ENCODE measurements at places on chromosomes 2 and 18.

DNA sequence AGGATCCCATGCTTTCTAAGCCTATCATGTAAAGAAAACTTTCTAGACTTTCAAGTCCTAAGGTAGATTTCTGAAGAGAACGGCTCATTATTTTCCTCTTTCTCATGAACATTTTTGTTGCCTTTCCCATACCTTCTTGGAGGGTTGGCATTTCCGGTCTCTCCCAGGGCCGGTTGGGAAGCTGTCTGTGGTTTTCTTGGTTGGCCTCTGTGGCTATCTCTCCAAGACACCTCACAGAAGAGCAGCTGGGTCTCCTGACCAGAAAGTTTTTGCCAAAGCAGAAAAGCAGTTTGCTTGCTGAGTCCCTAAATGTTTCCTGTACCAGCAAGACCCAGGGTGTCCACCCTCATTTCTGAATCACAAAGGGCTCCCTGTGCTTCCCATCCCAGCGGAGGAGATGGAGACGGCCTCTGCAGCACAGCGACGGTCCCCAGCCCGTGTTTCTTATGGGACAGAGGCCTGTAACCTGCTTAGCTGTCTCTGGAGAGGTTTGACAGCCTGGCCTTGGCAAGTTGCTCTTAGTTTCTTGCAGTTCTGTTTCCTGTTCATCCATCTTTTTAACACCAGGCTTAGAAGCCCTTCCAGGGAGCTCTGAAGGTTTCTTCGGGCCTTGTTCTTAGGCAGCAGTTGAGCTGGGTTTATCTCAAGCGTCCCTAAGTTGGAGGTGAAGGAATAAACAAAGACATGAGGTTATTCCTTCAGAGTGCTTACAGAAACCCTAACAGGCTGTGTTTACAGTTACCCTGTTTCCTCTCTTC, 39.8 kb downstream of the GREB1 start:
- peak; percentile 75 for DNase-seq

DNA sequence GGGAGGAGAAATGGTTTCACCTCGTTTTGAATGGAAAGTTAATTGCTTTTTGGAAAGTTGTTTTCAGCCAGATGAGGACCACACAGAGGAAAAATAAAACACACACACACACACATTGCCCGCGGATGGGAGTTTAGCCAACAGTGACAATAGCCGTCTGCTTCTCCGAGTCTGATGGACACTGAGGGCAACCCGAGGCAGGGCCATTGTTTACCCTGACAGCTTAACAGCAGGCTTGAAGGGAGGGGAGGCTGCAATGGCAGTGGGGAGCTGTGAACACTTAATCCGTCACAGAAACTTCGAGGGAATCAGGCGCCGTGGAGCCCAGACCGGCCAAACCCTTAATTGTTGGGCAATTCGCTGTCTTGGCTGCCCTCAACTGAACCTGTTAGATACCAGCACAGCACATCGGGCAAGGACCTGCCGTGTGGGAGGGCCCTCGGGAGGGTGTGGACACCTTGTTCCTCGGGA, 145.9 kb downstream of the ACKR3 start:
- DNase-seq = no peak

- DNase-seq = peak; percentile 93
These were observed 169.2 kb downstream of the METTL4 start for GRCh38 chr18:2402084-2402483.

- no peak for DNase-seq
These were observed 54.4 kb downstream of the ANKMY1 start for GRCh38 chr2:240503375-240503774.

DNA sequence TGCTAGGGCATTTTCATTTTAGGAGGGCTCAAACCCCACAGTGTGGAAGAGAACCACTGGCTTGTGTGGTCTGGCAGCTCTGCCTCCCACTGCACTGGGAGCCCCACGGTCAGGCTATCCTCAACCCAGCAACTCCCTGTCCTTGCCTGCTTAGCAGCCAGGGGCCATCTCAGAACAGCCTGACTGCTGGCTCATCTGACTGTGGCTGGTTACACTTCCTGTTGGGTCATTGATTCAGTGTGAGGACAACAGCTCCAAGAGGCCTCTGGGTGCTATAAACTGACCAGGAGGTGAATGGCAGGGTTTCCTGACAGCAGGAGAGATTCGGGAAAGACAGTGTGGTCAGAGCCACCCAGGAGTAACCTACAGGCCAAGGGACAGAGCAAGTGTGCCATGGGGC, 40.1 kb downstream of the AMER3 start:
- DNase-seq = no peak

DNA sequence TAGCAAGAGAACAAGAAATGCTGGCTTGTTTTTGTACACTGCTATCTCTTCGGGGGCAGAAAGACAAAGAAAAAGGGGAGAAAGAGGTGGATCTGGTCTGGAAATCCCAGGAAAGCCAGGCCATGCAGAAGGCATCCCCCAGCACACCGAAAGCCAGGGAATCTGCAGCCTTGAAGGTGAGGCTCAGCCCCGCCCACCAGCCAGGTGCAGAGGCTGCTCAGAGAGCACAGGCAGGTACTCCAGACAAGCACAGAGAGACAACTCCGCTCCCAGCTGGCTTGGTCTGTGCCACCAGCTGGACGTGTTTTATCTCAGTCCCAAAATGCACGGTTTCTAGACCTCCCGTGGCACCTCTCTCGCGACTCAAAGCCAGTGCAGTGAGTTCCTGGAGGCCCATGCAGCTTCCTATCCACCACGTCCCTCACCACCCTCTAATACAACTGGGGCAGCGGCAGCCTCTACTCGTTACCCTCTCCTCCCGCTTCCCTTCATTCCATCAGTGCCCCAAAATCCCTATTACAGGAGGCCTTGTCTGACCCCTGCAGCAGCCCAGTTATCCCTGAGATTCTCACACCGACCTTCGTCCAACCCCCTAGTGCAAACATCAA, 62.8 kb downstream of the HDAC4 start:
- DNase-seq = no peak

GRCh38 chr2:128486640-128487375, 168.1 kb upstream of the HS6ST1 start:
- no peak for DNase-seq

DNA sequence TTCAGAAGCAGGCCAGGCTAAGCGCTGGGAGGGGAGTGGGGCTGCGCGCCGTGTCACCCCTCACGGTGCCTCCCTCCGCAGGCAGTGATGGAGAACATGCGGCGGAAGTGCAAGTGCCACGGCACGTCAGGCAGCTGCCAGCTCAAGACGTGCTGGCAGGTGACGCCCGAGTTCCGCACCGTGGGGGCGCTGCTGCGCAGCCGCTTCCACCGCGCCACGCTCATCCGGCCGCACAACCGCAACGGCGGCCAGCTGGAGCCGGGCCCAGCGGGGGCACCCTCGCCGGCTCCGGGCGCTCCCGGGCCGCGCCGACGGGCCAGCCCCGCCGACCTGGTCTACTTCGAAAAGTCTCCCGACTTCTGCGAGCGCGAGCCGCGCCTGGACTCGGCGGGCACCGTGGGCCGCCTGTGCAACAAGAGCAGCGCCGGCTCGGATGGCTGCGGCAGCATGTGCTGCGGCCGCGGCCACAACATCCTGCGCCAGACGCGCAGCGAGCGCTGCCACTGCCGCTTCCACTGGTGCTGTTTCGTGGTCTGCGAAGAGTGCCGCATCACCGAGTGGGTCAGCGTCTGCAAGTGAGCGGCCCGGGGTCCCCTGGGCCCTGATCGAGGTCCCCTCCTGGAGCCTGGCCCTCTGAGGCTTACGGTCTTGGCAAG, 12.2 kb downstream of the WNT10A start:
- DNase-seq = peak; percentile 77

DNA sequence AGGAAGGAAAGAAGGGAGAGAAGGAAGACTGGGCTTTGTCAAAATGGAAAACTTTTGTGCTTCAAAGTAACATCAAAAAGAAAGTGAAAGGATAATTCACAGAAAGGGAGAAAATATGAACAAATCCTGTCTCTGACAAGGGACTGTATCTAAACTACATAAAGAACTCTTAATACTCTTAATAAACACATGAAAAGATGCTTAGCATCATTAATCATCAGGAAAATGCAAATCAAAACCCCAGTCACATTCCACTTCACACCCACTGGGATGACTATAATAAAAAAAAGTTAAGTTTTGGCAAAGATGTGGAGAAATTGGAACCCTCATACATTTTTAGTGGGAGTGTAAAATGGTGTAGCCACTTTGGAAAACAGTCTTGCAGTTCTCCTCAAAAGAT, 11.8 kb upstream of the ZFP36L2 start:
- peak; percentile 31 for DNase-seq

GRCh38 chr2:196729418-196729817, 70.1 kb downstream of the GTF3C3 start:
- DNase-seq = no peak

- peak; percentile 76 for DNase-seq
These were observed 321.9 kb downstream of the RAD51AP2 start for GRCh38 chr2:17196380-17196779.

GRCh38 chr2:64111426-64111825, 32.8 kb downstream of the PELI1 start:
- no peak for DNase-seq

DNA sequence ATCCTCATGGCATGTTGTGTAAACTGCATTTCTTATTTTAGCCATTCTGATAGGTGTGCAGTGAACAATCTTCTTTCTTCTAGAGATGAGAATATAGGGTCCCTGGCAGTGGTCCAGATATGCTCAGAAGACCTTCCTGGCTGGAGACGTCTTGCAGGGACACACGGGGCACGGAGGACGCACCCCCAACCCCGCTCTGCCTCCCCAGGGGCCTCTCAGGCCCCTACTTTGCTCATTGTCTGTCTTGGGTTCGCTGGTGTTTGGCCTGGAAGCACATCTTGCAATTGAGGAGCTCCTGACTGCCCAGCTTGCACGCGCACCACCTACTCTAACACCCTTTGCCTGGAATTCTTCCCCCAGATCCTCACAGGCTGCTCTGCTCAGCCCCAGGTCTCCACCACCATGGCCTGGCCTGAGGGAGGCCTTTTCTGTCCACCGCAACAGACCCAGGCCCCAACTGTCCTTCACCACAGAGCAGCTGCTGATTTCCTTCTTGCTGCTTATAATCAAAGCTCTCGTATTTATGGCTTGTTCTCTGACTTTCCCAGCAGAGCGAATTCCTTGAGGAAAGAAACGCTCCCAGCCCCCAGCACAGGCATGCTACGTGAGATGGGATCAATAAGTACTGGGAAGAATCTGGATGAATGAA, 295.9 kb upstream of the HDAC4 start:
- no peak for DNase-seq

DNA sequence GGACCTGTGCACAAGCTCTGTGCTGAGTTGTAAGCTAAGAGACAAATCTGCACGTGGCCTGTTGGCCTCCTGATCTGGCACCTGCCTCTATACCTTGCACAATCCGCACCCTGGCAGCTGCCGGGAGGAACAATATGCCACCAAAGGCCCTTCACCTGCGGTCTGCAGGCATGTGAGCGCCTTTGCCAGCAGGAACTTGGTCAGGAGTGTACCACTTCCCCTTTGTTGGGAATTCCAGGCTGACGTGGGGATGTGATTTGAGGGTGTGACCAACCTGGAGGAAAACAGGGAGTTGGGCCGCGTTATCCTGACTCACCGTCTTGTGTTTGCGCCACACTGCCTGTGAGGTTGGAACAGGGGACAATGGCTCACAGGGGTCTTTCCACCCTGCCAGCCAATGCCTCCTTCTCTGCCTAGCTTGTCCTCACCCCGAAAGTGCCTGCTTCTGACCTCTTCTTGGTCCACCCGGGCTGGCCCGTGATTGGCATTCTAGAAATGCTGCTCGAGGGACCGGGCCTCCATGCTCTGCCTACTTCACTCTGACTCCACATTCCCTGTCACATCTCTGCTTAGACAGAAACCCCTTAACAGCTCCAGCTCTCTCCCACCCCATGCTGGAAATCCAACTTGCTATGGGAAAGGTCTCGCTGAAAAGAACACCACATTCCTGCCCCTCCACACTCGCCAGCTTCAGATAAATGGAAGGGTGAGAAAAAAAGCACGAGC, 67.1 kb upstream of the MAP4K4 start:
- no peak for DNase-seq

DNA sequence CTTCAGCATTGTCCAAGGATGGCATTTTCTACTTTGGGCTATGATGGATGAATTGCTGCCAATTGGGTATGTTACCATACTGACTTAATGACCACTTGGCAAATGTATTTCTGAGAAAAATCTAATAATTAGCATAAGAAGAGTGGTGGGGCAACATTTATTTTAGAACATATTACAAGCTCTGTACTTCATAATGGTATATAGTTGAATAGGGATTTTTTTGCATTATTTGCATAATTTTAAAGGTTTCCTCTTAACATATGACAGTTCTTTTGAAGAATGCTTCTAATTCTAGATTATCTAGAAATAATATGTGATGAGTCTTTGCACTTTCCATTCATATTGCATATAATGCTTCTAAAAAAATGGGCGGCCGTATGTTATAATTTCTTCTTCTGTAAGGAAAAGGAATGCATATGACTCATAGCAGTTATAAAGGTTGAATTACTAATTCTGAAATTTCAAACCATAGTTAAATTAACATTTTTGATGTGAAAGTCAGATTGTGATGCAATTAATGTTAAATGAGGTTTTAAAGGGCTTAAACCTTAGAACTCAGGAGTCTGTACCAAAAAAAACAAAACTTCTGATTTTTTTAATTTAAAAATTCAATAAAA, 1652.3 kb upstream of the SLC39A10 start:
- DNase-seq = no peak

- no peak for DNase-seq
These were observed 86.2 kb downstream of the MCFD2 start for GRCh38 chr2:46829231-46829995.

DNA sequence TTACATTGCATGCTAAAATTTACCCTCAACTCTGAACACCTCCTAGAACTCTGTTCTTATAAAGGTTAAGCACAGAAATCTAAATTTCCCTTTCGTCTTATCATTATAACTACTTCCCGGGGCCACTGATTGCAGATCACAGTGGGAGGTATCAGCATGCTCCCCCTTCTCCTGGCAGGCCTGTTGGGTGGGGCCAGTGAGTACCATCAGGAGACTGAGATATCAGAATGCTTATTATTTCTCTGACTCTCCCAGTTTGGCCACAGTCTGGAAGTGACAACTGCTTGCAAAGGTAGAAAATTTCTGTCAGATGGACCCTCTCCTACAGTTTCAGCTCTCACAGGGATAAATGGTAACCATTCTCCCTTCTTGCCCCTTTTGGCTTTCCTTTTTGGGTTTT, 62.6 kb downstream of the DSEL start:
- peak; percentile 28 for DNase-seq

- DNase-seq = no peak
These were observed 1090.8 kb downstream of the BCL11A start for GRCh38 chr2:59462422-59463197.

- peak; percentile 5 for DNase-seq
These were observed 4.5 kb downstream of the TRABD2A start for GRCh38 chr2:84876369-84876768.

- no peak for DNase-seq
These were observed 19.1 kb downstream of the MTCL1 start for GRCh38 chr18:8724452-8724851.

DNA sequence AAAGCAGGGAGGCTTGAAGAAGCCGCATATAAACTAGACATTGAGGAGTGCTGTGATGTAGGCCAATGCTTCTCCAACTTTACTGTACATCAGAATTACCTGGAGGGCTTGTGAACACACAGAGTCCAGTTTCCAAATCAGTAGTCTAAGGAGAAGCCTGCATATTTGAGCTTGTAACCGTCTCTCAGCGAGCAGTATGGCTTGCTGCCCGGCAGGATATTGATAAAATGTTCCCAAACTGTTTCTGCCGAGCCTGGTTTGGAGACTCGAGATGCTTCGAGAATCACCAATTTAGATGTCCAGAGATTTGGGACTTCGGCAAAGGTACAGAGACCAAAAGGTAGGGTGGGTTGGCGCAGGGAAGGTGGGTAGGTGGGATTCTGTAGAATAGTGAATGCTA, 11.0 kb upstream of the RAB31 start:
- DNase-seq = no peak

GRCh38 chr2:225309516-225309915, 90.0 kb upstream of the NYAP2 start:
- DNase-seq = no peak

GRCh38 chr2:71923887-71924533, 223.7 kb downstream of the CYP26B1 start:
- peak; percentile 58 for DNase-seq
